Kasumi-1 (cell line): ENCODE measurements at places on chromosomes 7 and 10.
A peak's percentile ranks its signal among the peaks of the same experiment; 100 is the strongest.

- DNase-seq = peak; percentile 92
Measured at GRCh38 chr7:129829737-129830631, 122.8 kb downstream of the UBE2H start.

GRCh38 chr10:112394475-112394875 lies 20.6 kb downstream of the ACSL5 start:
- no peak for DNase-seq

- DNase-seq = no peak
Measured at GRCh38 chr10:4198216-4198615, 413.2 kb upstream of the KLF6 start.

DNA sequence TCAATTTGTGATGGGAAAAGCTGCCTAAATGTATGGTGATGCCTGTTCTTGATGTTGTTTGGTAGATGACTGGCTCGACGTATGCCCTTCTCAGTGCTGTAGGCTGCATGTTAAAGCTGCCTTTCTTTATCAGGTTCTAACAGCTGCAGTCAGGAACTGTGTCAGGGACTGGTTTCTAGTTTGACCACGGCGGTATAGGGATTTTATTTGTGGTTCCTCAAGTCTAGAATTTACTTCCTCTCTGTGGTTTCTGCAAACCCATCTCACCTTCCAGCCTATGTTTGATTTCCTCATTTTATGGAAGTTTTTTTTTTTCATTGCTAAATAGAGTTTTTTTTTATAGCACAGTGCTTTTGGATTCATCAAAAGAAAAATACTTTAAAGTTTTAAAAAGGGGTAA lies 26.5 kb downstream of the LMTK2 start:
- peak; percentile 77 for DNase-seq

DNA sequence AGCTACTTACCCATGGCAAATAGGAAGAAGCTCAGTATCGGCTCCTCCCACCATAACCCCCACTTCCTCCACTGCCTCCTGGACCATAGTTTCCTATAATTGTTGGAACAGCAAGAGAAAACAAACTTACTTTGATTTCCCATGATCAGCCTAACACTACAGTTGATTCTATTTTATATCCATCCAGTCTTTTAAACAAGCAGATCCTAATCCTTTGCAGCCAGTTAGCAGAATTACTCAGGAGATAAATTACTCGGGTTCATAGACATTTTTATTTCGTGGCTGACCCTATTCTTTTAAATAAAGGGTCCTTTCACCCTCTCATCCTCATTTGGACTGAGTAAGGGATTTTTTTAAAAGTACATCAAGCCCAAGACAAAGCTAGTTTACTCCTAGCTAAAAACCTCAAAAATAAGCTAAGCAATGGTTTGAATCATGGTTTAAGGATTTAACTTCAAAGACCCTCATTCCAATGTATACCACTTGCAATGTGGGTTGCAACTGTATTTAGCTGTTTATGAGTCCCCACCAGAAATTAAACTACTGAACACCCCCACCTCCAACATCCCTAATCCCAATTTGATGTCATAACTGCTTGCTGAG lies 8.0 kb downstream of the HNRNPA2B1 start:
- peak; percentile 30 for DNase-seq

DNA sequence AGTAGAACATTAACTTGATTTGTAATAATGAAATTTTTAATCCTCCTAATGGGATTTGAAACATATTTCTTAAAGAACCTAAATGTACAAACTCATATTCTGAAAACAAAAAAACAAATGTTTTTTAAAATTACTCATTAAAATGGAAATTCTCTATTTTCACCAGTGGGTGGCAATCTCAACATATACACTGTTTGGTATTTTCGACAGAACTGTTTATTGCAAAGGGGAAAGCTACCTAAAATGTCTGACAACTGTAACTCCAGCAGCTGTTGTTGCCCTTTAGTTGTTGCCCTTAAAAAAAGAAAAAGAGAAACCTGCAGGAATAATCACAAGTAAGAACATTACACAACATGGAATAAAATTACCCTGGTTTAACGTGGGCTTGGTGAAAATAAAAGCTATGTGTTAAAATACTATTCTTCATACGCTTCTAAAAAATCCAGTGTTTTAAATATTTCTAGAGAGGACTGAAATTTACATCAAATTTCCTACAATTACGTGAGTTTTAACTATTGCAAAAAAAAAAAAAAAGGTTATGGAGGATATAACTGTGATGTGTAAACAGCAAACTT lies 54.5 kb downstream of the COL1A2 start:
- peak; percentile 69 for DNase-seq

GRCh38 chr7:34825221-34825620 lies 167.2 kb downstream of the NPSR1 start:
- no peak for DNase-seq
